Bone marrow (tissue), 2 donors: ENCODE measurements at places on chromosomes 3 and 15.

GRCh38 chr3:61805510-61806080, 244.2 kb downstream of the PTPRG start:
- no peak for DNase-seq

DNA sequence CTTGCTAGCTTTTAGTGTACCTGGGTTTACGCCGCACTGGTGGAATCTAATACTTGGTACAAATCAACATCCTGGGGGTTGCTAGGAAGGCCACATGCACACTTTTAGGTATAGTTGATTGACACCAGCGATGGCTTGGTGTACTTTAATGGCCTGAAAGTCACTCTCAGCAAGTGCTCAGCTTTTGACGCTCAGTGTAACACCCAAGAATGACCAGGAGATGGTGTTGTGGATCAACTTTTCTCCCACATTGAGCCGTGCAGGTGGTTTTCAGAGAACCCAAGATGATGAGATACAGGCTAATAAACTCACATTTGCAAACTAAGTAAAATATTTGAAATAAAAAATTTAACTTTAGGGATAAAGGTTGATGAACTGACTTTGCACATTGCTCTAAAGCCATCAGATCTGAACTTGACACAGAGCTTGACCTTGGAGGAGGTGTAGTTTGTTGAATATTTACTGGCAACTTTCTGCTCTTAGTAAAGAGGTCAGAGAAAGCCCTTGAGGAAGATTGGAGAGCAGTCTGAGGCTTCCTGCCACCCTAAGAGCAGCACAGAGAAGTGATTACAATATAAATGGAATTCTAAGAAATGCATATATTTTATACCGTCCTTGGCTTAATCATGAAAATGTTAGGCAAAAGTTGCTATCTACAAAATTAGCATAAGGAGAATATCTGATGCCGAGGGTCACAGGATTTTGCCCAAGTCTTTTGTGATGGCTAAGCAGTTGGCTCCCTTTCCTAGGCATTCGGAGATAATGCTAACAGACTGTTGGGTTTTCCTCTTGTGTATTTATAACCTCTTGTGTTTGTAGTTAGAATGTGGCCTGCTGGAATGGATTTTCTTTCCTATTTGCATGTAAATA, 143.4 kb upstream of the RASGRP1 start:
- no peak for DNase-seq

GRCh38 chr15:92650256-92650655, 5.3 kb downstream of the FAM174B start:
- no peak for DNase-seq

DNA sequence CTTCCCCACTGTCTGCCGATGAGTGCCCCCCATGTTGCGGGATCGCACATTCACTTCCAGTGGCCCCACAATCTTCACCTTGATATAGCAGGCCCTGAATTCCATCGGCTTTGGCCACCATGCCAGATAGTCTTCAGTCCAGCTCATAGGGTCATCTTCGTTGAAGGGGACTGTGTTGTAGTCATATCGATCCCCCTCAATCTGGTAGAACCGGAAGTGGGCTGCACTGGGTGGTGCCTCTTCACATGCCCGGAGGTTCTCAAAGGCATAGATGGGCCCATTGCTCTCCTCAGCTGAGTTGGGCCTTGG, 12.1 kb upstream of the CLPX start:
- no peak for DNase-seq

DNA sequence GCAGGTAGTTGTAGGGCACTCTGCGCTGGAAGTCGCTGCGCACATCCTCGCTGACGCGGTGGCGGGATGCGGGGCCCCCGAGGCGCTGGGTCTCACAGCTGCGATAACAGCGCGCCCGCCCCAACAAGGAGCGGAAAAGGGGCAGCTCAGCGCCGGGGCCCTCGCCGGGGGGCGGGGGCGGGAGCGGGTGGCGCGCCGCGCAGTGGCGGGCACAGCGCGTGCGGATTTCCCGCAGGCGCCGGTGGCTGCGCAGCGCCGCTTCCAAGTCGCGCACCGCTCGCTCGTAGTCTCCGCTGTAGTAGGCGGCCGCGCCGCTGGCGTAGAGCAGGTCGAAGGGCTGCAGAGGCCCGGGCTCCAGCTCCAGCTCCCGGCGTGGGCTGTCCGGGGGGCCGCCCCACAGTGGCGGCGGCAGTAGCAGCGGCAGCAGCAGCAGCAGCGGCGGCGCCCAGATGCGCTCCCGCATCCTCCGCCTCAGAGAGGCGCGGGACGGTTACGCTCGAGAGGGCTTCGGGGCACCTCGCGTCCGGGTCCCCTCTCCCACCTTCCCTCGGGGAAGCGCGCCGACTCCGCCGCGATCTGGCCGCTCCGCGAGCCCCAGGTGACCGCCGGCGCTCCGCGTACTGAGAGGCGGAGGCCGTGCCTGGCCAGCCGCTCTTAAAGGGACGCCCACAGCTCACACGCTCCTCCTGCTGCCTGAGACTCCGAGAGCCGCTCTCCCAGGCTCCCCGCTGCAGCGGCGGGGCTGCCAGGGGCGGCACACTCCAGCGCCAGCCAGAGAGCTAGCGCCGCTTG, at the start of gene P3H2:
Gene P3H2 (minus strand): TSS at position 629 of the 792 bp plus-strand sequence. CDS start 166 bp downstream, at position 463.
- DNase-seq, result peak; percentile 24

- DNase-seq, result no peak
Measured at GRCh38 chr3:14450506-14450905, 48.1 kb downstream of the SLC6A6 start.

- no peak for DNase-seq
Measured at GRCh38 chr3:64203216-64203615, 22.1 kb downstream of the PRICKLE2 start.

GRCh38 chr3:148682997-148683396, 14.7 kb upstream of the AGTR1 start:
- DNase-seq, result no peak

DNA sequence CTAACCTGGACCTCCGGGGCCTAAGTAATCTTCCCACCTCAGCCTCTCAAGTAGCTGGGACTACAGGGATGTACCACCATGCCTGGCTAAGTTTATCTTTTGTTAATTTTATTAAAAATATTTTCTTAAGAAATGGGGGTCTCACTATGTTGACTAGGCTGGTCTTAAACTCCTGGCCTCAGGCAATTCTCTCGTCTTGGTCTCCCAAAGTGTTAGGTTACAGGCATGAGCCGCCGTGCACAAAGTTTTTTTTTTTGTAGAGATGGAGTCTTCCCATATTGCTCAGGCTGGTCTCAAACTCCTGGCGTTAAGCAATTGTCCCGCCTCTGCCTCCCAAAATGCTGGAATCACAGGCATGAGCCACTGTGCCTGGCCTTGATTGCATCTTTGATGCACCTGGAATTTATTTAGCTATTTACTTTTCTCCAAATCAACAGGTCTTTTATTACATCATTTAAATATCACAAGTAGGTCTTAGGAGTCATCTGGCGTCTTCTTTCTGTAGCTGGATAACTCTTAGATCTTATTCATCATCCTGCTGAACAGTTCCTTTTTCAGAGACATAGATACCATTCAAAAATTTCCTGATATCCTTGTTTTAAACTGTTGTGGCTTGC, 7.8 kb upstream of the MAP2K1 start:
- no peak for DNase-seq

- no peak for DNase-seq
Measured at GRCh38 chr15:60999771-61000170, 229.3 kb downstream of the RORA start.

GRCh38 chr3:194814878-194815357, 129.2 kb downstream of the FAM43A start:
- no peak for DNase-seq

GRCh38 chr3:188000361-188000861, 153.5 kb upstream of the LPP start:
- no peak for DNase-seq

- no peak for DNase-seq
Measured at GRCh38 chr15:72389231-72389630, 8.9 kb upstream of the TMEM202 start.

DNA sequence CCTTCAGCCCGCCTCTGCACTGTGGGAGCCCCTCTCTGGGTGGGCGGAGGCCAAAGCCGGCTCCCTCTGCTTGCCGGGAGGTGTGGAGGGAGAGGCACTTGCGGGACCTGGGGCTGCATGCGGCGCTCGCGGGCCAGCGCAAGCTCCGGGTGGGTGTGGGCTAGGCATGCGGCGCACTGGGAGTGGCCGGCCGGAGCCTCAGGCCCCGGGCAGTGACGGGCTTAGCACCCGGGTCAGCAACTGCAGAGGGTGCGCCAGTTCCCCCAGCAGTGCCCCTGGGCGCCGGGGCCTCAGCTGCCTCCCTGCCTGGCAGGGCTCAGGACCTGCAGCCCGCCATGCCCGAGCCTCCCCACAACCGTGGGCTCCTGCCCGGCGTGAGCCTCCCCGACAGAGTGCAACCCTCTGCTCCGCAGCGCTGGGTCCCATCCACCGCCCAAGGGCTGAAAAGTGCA, 98.9 kb upstream of the POU1F1 start:
- DNase-seq, result no peak

DNA sequence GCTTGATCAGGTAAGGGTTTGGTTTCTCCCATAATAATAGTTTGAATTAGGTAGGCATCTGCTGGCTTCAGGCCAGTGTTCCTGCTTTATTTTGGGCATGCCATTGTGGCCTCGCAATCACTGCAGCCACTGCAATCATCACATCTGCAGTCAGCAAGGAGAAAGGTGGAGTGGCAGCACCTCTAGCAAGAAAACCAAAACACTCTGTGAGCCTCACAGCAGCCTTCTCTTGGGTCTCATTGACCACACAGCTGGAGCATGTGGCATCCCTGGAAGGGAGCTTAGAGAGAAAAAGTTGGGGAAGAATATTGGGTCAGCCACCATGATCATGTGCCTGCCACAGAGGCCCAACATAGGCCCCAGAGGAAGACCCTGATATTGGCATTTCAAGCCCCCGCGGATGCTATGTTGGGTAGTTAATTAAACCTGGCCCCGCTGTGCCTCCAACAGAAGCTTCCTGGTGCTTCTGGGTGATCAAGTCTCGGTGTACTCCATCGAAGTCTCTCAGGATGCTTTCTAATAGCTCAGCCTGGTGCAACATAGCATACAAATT, 158.0 kb upstream of the UBE2E1 start:
- no peak for DNase-seq

- DNase-seq, result no peak
Measured at GRCh38 chr3:16498130-16498890, 15.2 kb downstream of the RFTN1 start.
